ENCODE measurements at places on chromosomes 5 and 9.
A peak's percentile ranks its signal among the peaks of the same experiment; 100 is the strongest.

GRCh38 chr5:131218392-131218791, 45.5 kb upstream of the CDC42SE2 start:
- DNase-seq, result peak; percentile 49

DNA sequence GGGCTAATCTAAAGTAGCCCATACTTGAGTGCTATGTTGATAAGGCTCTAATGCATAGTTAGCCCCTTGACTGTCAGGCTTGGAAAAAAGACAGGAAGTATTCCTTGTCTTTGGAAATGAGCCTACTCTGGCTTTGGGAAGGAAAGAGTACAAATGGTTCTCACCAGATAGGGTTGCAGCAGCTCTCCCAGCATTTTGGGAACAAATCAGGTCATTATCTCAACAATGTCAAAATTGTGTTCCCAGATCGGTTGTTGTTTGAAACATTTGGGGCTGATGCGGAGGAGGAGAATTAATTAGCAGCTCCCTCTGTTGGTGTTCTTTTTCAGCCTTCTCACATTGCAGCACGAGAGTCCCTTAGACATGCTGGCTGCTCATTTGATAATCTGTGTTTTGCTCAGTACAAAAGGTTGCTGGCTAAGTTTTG, 294.7 kb upstream of the DMRT1 start:
- peak; percentile 24 for DNase-seq

DNA sequence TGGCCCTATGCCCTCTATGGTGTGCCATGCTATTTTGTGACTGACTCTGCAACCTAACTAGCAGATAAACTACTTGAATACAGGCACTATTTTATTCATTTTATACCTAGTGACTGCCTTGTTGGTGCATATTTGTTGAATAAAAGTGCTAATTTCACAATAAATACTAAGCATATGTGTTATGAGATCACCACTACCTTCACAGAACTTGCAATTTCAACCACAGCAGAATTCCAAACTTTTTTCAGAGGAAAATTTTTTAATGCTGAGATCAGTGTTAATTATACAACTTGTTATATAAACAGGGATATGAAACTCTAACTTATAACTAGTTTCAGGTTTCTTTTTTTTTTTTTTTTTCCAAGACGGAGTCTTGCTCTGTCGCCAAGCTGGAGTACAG, 94.8 kb downstream of the NR3C1 start:
- peak; percentile 62 for DNase-seq

- no peak for DNase-seq
These were observed 17.1 kb upstream of the ANXA6 start for GRCh38 chr5:151174612-151175101.

DNA sequence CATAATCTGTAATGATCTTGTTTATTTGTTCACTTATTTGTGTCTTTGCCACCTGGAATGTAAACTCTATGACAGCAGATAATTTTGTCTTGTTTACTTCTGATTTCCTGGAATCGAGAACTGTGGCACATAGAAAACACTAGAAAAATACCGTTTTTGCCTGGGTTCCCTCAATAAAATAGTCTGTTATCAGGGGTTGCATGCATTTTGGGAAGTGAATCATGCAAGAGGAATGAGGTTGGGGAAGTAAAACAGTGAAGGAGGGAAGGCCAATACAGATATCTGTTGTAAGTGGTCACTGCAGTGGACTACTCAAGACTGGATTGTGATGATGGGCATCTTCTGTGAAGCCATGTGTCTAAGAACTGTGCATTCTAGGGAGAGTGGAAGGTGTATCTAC, 45.2 kb upstream of the IL6ST start:
- peak; percentile 51 for DNase-seq

GRCh38 chr9:133692364-133692985, 45.7 kb downstream of the SARDH start:
- DNase-seq, result no peak

DNA sequence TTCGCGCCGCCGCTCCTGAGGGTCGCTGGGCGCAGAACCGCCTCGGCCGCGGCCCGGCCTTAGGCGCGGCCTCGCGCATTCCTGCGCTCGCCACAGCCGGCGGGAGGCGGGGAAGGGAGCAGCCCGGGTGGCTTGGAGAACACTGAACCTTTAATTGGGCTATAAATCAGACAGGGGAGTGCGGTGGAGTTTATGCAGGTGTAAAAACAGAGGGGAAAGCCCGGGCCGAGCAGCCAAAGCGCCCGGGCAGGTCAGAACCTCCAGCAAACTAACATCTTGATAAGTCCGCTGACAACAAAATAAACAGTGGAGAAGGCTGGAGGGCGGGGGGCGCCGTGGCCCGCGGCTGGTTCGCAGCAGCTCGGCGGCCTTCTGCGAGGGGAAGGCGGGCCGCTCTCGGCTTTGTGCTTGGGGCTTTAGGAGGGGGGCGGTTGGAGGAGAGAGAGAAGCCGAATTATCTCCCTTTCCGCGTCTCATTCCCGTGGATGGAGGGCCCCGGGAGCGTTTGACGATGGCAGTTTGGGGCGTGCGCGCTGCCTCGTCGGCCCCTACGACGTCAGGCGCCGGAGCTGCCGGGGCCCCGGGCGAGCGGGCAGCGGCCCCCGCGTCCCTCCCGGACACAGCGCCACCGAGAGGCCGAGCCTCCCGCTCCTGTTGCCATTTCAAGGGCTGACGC, 11.3 kb downstream of the FOXD1 start:
- peak; percentile 88 for DNase-seq

- DNase-seq, result no peak
These were observed 50.5 kb upstream of the PCAT7 start for GRCh38 chr9:94504358-94504757.

- DNase-seq, result peak; percentile 4
These were observed 76.5 kb downstream of the KCTD16 start for GRCh38 chr5:144247131-144247530.

GRCh38 chr5:96566833-96567587, 95.2 kb upstream of the CAST start:
- DNase-seq, result peak; percentile 70

- DNase-seq, result no peak
These were observed 16.8 kb upstream of the JADE2 start for GRCh38 chr5:134508521-134509195.

DNA sequence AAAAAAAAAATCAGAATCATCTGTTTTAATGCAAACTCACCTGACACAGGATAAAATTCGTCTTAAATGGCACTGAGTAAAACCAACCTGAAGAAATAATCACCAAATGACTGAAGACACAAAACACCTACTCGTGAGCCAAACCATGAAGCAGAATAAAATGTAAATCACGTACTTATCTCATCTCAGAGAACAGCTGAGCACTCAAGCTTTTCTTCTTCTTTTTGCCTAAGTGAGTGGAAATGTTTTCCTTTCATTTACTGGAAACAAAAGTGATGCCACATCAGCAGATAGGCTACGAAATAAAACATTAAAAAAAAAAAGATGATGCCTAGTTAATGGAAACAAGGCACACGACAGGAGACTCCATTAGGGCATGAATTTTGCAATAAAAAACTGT, 36.4 kb downstream of the ATPSCKMT start:
- DNase-seq, result no peak

GRCh38 chr9:4666042-4666699, at the start of gene SPATA6L:
Gene SPATA6L (minus strand): TSS chr9:4666480. CDS start chr9:4666250, 230 bp downstream.
- peak; percentile 59 for DNase-seq

DNA sequence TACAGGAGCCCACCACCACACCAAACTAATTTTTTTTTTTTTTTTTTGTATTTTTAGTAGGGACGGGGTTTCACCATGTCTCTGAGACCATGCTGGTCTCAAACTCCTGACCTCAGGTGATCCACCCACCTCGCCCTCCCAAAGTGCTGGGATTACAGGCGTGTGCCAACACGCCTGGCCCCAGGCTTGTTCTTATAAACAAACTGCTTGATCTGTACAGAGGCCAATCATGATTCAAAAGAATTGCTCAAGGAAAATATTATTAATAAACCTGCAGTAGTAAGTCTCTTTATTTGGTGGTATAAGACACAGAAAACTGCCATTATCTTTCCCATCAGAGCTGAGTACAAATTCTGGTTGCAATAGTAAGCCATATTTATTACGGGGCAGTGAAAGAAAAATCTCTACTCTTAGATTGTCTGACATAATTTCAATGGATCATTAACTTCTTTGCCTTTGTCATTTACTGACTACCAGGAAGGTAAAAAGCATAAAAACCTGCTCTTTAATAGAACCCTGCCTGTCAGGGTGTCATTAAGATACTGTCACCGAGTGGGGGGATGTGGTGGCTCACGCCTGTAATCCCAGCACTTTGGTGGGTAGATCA, 33.3 kb downstream of the RASEF start:
- no peak for DNase-seq

DNA sequence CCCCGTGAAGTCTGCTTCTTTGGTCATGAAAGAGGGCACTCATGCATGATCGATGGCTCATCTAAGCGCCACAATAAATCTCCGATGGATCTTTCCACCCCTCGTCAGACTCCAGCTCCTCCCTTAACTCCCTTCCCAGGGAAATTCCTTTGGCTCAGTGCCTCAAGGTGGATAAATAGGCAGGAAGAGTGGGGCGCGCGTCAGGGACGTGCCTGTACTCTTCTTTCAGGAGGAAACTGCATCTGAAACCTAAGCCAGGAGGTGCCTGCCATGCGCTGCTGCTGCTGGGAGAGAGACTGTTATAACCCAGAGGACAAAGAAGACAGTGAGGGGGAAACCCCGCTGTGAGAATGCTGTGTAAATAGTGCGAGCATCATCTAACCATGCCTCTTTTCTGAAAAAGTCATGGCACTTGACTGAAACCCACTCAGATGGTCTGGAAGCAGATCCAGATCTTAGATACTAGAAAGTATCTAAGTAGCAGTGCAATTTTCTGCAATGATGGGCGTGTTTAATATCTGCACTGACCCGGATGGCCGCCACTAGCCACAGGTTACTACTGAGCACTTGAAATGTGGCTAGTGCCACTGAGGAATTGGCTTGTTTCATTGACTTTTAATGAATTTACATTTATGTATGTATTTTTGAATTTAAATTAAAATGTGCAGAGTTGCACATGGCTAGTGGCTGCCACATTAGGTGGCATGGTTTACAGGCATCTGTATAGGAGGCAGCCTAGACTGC, 120.3 kb upstream of the BASP1 start:
- DNase-seq, result peak; percentile 19

GRCh38 chr5:75439276-75439675, 72.2 kb downstream of the CERT1 start:
- DNase-seq, result no peak

- peak; percentile 3 for DNase-seq
These were observed 324.8 kb downstream of the CYLC2 start for GRCh38 chr9:103319979-103320378.

- peak; percentile 79 for DNase-seq
These were observed 32.8 kb downstream of the ARPC5L start for GRCh38 chr9:124894741-124895170.

DNA sequence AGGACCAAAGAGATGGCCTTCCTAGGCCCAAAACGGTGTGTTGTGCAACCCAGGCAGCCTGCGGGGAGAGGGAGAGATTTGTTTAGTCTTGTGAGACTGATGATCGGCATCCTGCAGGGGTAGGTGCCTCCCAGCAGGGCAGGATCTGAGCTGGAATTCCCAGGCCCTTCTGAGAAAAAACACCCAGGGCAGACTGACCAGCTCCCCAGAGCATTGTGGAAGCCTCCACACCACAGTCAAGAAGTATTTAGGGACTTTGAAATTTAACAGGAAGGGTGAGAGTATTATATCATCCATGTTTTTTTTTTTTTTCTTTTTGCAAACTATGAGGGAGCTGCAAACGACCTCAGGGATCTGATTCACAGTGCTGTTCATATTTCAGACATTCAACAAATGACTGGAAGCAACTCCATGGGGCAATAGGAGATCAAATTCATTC, 104.5 kb upstream of the LHFPL2 start:
- peak; percentile 80 for DNase-seq

Data from choroid plexus epithelial cell (primary cell).